ENCODE measurements at places on chromosomes 7 and 10.

DNA sequence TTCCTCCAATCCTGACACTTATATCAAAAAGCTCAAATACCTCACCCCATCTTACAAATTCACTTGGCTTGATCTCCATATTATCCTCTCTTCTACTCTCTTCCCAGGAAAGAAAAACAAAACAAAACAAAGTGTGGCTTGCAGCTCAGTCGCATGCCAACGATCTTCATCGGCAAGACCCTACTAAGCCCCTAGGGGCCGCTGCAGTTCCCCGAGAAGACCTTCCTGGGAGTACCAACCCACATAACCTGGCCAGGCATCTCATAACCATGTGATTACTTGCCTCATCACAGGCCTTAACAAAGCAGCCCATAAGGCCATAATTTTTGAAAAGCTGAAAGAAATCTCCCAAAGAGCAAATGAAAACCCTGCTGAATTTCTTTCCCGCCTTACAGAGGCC is 103.7 kb downstream of the ZNF92 start:
- DNase-seq = no peak

- no peak for DNase-seq
Observed at GRCh38 chr10:35598379-35598778, 6.8 kb upstream of the GJD4 start.

GRCh38 chr7:30733691-30734090 is 18.2 kb upstream of the INMT start:
- no peak for DNase-seq

DNA sequence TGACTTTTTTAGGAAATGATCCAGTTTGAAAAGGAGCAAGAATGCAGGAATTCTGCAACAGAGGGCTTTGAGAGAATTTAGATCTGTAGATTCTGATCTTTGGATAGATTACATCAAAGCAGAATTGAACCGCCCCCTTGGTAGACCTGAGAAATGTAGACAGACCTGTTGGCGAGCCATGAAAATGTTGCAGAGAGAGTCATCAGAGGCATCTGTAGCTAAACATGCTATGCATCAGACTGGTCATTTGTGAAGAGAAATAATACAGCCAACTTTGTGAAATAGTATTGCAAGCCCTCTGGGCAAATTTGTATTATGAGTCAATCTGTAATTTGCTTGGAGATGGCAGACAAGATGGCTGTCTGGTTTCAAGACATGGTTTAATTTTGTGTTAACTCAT is 4.3 kb upstream of the C1GALT1 start:
- no peak for DNase-seq

DNA sequence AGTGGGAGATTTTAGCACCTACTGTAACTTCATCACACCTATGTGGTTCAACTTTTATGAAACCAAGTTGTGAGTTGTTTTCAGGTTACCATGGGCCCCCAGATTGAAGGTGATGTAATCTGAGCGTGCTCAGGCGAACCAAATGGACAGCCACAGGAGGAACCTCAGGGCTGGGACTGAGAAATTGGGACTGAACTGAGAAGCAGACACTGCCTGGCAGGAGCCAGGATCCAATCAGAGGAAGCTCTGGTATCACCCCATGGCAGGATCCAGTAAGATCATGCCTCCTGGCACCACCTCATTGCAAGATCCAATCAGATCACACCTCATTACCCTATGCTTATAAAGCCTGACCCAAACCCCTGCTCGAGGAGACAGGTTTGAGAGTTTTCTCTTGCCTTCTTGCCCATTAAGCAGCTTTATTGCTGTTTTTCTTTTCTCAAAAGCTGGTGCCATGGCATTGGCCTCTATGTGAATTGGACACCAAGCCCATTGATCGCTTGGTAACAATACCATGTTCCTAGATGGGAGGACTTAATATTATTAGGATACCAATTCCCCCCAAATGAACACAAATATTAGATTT is 43.2 kb upstream of the GDF10 start:
- DNase-seq = peak; percentile 74

DNA sequence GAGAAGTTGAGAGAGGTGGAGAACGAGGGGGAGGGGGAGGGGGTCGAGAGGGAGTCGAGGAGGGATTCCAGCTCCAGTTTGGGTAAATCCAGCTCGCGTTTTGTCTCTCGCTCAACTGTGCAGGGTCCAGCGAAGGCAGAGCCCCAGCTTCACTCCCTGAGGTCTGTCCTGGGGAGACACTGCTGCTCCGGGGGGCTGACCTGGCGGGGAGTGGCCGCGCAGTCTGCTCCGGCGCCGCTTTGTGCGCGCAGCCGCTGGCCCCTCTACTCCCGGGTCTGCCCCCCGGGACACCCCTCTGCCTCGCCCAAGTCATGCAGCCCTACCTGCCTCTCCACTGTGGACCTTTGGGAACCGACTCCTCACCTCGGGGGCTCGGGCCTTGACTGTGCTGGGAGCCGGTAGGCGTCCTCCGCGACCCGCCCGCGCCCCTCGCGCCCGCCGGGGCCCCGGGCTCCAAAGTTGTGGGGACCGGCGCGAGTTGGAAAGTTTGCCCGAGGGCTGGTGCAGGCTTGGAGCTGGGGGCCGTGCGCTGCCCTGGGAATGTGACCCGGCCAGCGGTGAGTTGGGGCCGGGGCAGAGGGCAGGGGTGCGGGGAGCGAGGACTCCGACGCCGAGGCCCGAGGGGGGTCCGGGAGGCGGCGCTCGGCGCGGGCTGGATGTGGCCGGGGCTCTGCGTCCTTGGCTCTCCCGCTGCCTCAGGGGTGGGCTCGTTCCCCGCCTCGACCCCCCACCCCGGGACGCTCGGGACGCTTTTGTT is at the start of gene TET1:
TET1 (plus strand) TSS at position 152 of the 757 bp plus-strand sequence. CDS start 12,002 bp downstream, outside the sequence.
- DNase-seq = no peak

- no peak for DNase-seq
Observed at GRCh38 chr10:60784641-60785040, 6.4 kb downstream of the CDK1 start.

DNA sequence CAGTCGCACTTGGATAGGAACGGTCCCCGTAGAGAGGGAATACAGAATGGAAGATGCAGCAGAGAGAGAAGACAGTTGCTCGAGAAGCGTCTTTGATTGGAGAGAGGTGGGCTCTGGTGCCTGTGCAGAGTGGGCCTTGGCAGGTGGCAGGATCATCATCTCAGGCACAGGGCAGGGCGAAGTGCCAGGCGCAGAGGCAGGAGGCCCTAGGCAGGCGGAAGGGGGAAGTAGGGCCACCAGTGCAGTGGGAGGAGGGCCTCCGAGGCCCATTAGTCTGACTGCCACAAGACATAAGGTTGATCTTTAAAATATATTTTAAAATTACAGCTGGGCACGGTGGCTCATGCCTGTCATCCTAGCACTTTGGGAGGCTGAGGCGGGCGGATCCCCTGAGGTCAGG is 10.1 kb downstream of the CARD11 start:
- DNase-seq = no peak

GRCh38 chr10:31650010-31650409 is 278.6 kb downstream of the ARHGAP12 start:
- DNase-seq = no peak

DNA sequence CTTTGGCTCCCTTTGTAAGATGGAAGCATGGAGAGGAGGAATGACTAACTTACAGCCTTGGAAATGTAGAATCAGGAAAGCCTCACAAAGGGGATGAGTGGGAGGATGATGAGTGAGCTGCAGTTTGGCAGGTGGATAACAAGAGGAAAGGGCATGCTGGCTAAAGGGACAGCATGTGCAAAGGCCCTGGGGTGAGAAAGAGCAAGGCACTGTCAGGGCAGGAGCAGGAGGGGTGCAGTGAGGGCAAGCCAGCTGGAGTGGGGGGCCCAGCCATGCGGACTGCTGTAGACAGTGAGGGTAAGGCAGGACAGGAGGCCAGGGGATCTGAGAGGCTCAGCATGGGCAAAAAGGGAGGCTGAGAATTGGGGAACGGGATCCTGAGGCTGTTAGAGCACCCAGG is 20.5 kb downstream of the TLL2 start:
- no peak for DNase-seq

DNA sequence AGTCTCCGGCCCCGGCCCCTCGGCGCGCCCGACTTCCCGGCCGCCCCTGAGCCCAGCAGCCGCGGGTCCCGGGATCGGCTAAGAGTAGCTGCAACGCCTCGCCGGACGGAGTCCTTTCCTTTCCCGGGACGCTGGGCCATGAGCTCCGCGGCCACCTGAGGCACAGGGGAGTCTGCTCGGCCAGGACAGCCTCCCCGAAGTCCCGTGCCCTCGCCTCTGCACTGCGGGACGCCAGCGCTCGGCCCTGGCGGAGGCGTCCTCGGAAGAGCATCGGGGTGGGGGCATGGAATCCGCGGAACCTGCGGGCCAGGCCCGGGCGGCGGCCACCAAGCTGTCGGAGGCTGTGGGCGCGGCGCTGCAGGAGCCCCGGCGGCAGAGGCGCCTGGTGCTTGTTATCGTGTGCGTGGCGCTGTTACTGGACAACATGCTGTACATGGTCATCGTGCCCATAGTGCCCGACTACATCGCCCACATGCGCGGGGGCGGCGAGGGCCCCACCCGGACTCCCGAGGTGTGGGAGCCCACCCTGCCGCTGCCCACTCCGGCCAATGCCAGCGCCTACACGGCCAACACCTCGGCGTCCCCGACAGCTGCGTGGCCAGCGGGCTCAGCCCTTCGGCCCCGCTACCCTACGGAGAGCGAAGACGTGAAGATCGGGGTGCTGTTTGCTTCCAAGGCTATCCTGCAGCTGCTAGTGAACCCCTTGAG is 502 bp downstream of the SLC18A3 start:
- DNase-seq = no peak

DNA sequence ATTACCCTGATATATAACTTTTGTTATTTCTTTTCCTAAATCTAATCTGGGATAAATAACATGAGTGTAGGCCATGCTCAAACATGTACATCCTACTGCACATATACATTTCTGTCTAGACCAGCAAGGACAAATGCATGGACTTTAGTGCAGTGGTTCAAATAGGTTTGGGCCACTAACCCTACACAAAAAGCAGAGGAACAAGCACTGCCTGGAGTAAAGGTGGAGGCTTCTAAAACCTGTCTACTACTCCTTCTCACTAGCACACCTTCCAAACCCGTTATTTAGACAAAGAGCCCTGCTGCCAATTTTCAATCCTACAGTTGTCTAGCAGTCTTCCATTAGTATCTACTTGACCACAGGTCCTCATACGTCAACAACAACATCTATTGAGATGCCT is 34.8 kb downstream of the SGCE start:
- DNase-seq = no peak

- DNase-seq = no peak
Observed at GRCh38 chr10:49162761-49163310, 25.4 kb downstream of the TMEM273 start.

- DNase-seq = no peak
Observed at GRCh38 chr10:14056610-14057332, 274.0 kb downstream of the FRMD4A start.

- DNase-seq = no peak
Observed at GRCh38 chr7:129093867-129094456, 39.1 kb upstream of the TNPO3 start.

DNA sequence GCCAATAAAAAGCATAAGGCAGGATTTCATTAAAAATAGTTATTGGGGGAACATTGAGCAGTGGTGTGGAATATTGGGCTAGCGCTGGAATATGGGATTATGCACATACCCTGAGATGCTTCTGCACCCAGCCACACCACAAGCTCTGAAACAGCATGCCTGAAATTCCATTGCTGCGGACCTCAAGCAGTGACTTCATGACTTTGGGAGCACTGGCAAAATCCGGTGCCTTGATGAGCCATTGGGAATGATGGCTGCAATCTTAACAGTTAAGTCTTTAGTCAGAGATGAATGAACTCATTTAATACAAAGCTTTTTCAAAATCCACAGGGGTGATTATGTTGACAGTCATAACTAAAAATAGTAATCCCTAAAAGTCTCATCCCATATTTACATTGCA is 274.7 kb upstream of the MTPN start:
- no peak for DNase-seq

DNA sequence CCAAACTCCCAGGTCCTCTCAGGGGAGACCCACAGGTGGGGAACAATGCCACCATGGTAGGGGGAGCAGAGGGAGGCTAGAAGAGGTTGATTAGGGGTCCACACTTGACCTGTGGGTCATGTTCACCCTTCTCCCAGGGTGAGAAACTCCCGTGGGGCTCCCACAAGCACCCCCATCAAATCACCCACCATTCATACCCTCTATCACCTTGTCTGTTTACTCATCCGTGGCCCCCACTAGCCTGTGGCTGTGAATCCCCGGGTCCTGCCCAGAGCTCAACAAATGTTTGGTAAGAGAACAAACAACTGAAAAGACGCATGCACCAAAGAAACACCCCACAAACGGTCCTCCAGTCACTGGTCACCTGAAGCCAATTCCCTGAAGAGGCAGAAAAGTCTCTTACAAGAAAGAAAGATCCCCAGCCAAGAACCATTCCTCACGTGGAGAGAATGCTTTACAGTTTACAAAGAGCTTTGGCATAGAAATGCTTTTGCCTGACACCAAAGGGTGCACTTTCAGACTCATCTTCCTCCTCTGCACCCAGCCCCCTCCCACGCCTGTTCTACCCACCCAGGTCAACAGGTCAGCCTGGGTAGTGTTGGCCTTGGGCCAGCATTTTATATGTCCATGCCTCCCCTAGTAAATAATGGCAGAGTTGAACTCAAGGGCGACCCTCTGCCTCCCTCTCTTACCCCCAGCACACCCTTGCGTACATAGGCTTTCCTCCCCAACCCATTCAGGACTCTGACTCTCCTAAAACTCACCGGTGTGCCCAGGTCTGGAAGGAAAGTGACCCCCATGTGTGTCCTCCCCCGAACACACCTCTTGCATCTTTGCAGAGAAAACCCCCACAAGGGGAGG is 1.9 kb downstream of the ZCCHC24 start:
- no peak for DNase-seq

- DNase-seq = no peak
Observed at GRCh38 chr7:42127232-42127622, 109.8 kb downstream of the GLI3 start.

DNA sequence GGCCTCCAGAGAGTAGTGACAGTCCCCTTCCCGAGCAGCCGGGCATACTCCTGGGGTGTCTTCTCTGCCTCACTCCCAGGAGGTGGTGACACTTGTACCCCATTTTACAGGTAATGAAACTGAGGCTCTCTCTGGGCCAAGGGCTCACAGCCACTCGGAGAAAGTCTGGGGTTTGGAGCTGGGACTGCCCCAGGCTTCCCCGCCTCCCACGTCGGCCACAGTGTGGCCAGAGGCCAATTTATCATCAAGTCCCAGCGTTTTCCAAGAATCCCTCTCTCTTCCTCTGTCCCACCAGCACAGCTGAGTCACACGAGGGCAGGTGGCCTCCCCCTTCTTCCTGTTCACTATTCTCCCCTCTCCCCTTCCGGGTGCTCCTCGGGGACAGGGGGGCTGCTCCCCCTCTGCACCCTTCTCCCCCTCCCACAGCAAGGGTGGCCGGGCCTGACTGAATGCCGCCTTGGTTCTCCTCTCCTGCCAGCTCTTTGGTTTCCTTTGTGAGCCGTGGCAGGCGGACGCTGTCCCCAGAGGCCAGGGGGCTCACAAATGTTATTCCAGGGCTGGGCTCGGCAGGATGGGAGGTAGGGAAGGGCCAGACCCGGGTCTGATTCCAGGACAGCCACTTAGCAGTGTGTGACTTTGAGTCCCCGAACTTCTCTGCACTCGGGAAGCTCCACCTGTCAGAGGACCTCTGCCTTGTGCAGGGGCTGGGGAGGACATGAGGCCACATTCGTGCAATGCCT is 17.7 kb downstream of the CLIP2 start:
- no peak for DNase-seq
